ENCODE measurements at places on chromosomes 12 and 14.

GRCh38 chr12:112586148-112586783, 167.5 kb downstream of the PTPN11 start:
- no peak for DNase-seq

GRCh38 chr14:61145903-61146481, 135.1 kb downstream of the TMEM30B start:
- no peak for DNase-seq

DNA sequence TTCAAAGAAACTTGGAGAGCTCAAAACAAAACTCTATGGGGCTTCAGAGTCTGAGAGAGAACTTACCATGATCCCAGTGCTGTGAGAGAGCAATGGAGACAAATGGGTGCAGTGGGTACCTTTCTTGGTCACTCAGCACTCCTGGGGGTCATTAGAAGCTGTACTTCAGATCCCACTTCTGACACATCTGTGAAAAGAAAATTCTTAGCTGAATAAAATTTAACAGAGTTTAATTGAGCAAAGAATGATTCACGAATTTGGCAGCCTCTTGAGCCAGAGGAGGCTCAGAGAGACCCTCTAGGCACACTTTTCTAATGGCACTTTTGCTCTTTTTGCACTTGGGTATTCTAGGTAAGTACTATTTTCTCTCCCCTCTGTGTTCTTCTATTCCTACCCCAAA, 96.8 kb upstream of the SYT10 start:
- no peak for DNase-seq

GRCh38 chr12:25557830-25558436, 4.8 kb upstream of the LMNTD1 start:
- no peak for DNase-seq

DNA sequence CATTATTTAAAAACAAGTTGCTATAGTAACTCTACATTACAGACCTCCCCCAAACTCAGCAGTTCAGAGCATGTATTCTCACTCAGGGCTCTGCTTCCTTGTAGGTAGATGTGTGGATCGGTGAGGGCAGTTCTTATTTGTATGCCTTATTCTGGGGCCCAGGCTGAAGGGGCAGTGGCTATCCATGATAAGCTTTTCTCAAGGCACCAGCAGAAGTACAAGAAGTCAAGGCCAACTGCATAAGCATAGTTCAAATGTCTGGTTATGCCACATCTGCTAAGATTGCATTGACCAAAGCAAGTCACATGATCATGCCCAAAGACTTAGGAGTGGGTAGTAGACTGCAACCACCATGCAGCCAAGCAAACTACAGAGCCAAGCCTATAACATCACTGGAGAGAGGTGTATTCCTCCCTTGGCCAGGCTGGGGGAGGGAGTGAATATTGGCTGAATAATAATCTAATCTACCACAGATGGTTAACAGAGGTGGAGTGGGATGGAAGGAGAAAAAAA, 4.6 kb downstream of the PSEN1 start:
- DNase-seq = no peak

DNA sequence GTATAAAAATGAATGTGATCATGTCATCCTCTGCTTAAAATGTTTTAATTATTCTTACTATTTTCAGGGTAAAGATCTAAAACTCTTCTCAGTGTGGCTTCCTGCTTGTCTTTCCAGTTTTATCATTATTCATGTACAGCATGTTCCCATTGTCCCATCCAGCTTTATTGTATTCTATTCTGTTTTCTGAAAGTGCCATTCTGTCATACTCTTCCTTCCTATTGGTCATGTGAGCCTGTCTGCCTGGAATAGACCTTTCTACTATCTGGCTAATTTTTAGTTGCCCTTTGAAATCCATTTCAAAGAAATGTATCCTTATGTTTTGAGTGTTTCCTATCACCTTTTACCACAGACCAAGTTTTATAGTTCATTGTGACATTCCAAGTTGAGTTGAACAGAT, 34.9 kb downstream of the PALS1 start:
- DNase-seq = no peak

GRCh38 chr12:106564678-106565329, 18.0 kb upstream of the RFX4 start:
- DNase-seq = no peak

- DNase-seq = peak; percentile 59
Measured at GRCh38 chr12:106247674-106248311, at the start of gene CKAP4. Gene CKAP4 (minus strand): TSS chr12:106248020. CDS start chr12:106247851, 169 bp downstream.

DNA sequence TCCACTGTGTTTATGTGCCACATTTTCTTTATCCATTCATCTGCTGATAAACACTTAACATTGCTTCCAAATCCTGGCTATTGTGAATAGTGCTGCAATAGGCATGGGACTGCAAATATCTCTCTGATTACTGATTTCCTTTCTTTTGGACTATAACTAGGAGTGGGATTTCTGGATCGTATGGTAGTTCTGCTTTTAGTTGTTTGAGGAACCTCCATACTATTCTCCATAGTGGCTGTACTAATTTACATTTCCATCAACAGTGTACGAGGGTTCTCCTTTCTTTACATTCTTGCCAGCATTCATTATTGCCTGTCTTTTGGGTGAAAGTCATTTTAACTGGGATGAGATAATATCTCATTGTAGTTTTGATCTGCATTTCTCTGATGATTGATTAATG, 47.6 kb downstream of the TAOK3 start:
- DNase-seq = no peak

GRCh38 chr12:69163681-69164362, 75.5 kb upstream of the CPSF6 start:
- no peak for DNase-seq

- no peak for DNase-seq
Measured at GRCh38 chr12:57118711-57119271, 7.6 kb upstream of the STAT6 start.

DNA sequence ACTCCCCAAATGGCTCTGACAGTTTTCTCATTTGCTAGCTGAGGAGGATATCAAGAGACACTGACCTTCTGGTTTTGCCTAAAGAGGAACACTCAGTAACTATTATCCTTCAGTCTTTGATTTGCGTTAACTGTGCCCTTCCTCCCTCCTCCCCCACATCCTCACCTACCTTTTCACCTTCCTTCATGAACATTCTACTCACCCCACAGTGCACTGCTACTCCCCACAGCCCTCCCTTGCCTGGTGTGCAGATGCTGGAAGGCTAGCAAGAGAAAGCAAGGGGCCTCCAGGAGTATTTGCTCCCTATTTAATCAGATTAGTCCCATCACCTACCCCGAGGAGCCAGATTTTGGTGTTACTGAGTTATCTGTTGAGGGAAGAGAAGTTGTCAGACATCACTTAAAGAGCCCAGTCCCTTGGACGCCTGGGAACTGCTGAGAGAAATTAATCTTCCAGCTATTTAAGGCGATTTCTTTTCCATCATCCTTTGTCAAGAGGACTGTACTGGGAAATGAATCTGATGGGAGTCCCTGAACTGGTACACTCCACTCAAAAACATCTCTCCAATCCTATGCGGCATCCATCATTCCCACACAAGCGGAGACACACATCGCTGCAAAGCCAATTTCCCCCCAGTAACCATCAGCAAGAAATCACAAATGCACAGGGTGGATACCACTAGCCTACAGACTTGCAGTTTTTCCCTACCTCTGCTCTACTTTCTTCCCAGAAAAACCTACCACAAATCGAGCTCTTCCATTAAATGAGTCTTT, 11.5 kb downstream of the PSMB5 start:
- no peak for DNase-seq

All from central memory CD4-positive, alpha-beta T cell (primary cell).